ENCODE measurements at places on chromosomes 13 and 19. TPM values are rescaled to one million over a fixed set of nuclear protein-coding genes. Genes with fewer than 3 reads are reported as not detected.

DNA sequence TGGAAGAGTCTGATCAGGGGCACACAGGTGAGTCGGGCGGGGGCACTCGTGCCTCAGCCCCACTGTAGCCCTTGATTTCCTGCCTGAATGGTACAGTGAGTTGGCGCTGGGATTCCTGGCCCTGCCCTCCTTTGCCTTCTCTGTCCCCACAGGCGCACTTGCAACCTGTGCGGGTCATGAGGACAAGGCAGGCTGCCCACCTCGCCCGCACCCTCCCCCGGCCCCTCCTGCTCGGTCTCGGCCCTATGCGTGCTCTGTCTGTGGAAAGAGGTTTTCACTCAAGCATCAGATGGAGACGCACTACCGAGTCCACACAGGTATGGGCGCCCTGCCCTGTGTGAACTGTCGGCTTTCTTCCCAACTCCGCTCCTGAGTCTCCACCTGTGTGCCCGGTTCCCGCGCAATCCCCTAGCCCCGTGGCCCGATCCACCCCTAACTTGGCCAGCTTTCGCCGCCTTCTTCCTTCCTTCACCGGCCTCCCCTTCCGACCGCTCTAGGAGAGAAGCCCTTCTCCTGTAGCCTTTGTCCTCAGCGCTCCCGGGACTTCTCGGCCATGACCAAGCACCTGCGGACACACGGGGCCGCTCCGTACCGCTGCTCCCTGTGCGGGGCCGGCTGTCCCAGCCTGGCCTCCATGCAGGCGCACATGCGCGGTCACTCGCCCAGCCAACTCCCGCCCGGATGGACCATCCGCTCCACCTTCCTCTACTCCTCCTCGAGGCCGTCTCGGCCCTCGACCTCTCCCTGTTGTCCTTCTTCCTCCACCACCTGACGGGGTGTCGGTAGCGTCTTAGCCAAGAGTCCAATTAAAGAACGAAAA lies 1.6 kb upstream of the KMT2B start:
- H3K4me3 ChIP-seq, result peak overlapping the region; percentile 97
- DNase-seq, result no peak
- H3K27ac ChIP-seq, result peak overlapping the region; percentile 90
- peaks cover 8% of the 10 kb centered on the region for H3K36me3 ChIP-seq

Gene CHAF1A
- polyA plus RNA-seq, result 4.8 TPM

DNA sequence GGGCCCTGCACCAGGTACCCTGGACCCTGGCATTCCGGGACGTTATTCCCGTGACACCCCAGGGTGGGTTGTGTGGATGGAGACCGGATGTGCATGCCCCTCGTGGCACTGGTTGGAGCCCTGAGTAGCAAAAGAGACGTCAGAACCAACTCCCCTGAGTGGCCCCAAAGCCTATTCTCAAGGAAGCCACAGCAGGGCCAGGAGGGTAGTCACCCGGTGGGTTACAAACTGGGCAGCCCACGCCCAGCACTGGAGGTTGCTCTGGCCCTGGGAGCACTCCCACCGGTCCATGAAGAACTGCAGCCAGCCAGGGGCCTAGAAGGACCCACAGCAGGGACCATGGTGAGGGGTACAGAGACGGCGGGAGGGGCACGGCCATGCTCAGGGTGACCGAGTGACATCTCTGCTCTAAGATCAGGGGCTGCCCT lies 7.5 kb downstream of the KLF16 start:
- no peak for DNase-seq
- peaks cover 46% of the 10 kb centered on the region for H3K4me1 ChIP-seq
- H3K27ac ChIP-seq, result peak overlapping the region; percentile 91
- H3K27me3 ChIP-seq, result no peaks in the 10 kb centered on the region
- no peaks in the 10 kb centered on the region for H3K36me3 ChIP-seq

GRCh38 chr19:13366529-13367143 lies 139.6 kb downstream of the CACNA1A start:
- no peak for DNase-seq
- no peak overlapping the region for H3K27ac ChIP-seq
- no peaks in the 10 kb centered on the region for H3K4me1 ChIP-seq
- peaks cover 5% of the 10 kb centered on the region for H3K27me3 ChIP-seq

GRCh38 chr13:47478985-47479384 lies 522.1 kb downstream of the SUCLA2 start:
- H3K4me1 ChIP-seq, result no peaks in the 10 kb centered on the region
- no peak for DNase-seq
- no peak overlapping the region for H3K4me3 ChIP-seq
- H3K36me3 ChIP-seq, result no peaks in the 10 kb centered on the region
- no peak overlapping the region for H3K27ac ChIP-seq
- H3K27me3 ChIP-seq, result no peaks in the 10 kb centered on the region

- DNase-seq, result no peak
- H3K27ac ChIP-seq, result no peak overlapping the region
- no peaks in the 10 kb centered on the region for H3K27me3 ChIP-seq
- no peaks in the 10 kb centered on the region for H3K36me3 ChIP-seq
- H3K4me1 ChIP-seq, result no peaks in the 10 kb centered on the region
These were observed 128.2 kb upstream of the ARGLU1 start for GRCh38 chr13:106696140-106696539.

Gene GPC5
- polyA plus RNA-seq, result not detected

Gene ZNF835
- not detected for polyA plus RNA-seq

- H3K4me1 ChIP-seq, result peaks cover 50% of the 10 kb centered on the region
- H3K36me3 ChIP-seq, result peaks cover 8% of the 10 kb centered on the region
- DNase-seq, result peak; percentile 76
- peak overlapping the region; percentile 27 for H3K4me3 ChIP-seq
- H3K27me3 ChIP-seq, result peaks cover 17% of the 10 kb centered on the region
These were observed 67.7 kb upstream of the STARD13 start for GRCh38 chr13:33353210-33353609.

- H3K36me3 ChIP-seq, result no peaks in the 10 kb centered on the region
- no peak overlapping the region for H3K4me3 ChIP-seq
- H3K27me3 ChIP-seq, result peaks cover 4% of the 10 kb centered on the region
- no peak for DNase-seq
- H3K4me1 ChIP-seq, result peaks cover 36% of the 10 kb centered on the region
- H3K27ac ChIP-seq, result no peak overlapping the region
These were observed 1.2 kb downstream of the CTXN1 start for GRCh38 chr19:7924651-7925170.

DNA sequence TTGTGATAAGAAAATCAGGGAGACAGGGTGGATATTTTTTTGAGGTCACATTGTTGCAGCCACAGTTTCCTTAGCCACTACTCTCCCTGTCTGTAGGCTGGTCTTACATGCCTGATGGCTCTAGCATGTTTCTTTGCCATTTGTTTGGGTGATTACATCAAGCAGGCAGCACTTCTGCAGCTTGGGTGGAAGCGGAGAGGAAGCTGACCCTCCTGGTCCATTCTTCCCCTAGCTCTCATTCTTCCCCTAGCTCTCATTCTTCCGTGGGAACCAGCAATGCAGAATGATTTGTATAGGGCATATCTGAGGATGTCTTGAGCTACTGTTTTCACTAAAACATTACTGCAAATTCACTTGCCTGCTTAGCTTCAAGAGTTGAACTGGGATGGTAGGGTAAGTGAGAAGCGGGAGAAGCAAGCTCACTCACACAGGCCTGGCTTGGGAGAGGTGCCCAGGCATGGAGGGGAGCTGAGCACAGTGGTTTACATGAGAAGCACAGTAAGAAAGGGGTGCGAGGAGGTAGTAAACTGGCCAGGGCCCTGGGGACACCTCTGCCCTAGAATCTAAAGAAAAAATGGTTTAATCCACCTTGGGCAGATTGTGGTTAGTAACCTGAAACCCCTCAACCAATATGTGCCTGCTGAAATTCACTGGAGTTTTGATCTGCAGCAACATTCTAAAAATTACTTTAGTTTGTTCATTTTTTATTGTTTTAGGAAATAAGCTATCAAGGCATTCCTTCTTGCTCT lies 538.9 kb downstream of the RFC3 start:
- no peak overlapping the region for H3K27ac ChIP-seq
- H3K36me3 ChIP-seq, result no peaks in the 10 kb centered on the region
- peaks cover 5% of the 10 kb centered on the region for H3K27me3 ChIP-seq
- no peaks in the 10 kb centered on the region for H3K4me1 ChIP-seq

DNA sequence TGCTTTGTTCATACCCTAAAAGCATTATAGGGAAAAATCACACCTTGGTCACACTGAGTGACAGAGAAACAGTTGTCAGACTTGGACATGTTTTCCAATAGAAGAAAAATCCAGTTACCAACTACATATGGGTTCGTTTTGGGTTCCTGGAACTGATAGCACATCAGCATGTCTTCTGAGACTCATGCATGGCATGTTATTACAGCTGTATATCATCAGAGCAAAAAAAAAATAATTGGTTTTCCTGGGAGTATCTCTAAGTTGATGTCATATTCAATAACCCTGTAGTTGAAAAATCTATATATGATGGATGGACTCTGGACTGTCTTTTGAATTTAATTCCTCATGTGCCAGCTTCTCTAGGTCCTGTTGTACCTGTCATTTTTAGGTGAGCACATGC lies 211.6 kb downstream of the DNAJC15 start:
- H3K27ac ChIP-seq, result no peak overlapping the region
- peaks cover under 1% of the 10 kb centered on the region for H3K27me3 ChIP-seq
- peaks cover 2% of the 10 kb centered on the region for H3K4me1 ChIP-seq
- H3K4me3 ChIP-seq, result no peak overlapping the region
- no peaks in the 10 kb centered on the region for H3K36me3 ChIP-seq

- no peaks in the 10 kb centered on the region for H3K27me3 ChIP-seq
- no peak for DNase-seq
- no peak overlapping the region for H3K4me3 ChIP-seq
- H3K27ac ChIP-seq, result no peak overlapping the region
These were observed 416.4 kb downstream of the TSHZ3 start for GRCh38 chr19:30932854-30933253.

DNA sequence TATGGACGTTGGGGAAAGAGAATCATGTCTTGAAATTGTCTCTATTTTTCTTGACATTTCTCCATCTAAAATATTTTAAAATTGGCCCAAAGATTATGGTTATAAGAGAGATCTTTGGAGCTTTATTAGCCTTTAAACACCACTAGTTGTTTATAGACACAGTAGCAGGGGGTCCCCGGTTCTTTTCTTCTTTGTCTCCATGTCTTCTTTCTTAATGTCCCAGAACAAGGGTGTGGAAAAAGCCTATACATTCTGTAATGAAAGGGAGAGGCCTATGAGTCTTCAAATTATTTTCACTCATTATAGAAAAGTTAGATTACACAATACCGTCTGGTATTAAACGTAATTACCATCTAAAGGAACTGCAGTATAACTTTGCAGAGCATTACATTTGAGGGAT lies 300.0 kb downstream of the NALCN start:
- H3K4me3 ChIP-seq, result no peak overlapping the region
- H3K4me1 ChIP-seq, result no peaks in the 10 kb centered on the region
- H3K27ac ChIP-seq, result no peak overlapping the region
- peaks cover 22% of the 10 kb centered on the region for H3K27me3 ChIP-seq
- no peaks in the 10 kb centered on the region for H3K36me3 ChIP-seq
- no peak for DNase-seq

DNA sequence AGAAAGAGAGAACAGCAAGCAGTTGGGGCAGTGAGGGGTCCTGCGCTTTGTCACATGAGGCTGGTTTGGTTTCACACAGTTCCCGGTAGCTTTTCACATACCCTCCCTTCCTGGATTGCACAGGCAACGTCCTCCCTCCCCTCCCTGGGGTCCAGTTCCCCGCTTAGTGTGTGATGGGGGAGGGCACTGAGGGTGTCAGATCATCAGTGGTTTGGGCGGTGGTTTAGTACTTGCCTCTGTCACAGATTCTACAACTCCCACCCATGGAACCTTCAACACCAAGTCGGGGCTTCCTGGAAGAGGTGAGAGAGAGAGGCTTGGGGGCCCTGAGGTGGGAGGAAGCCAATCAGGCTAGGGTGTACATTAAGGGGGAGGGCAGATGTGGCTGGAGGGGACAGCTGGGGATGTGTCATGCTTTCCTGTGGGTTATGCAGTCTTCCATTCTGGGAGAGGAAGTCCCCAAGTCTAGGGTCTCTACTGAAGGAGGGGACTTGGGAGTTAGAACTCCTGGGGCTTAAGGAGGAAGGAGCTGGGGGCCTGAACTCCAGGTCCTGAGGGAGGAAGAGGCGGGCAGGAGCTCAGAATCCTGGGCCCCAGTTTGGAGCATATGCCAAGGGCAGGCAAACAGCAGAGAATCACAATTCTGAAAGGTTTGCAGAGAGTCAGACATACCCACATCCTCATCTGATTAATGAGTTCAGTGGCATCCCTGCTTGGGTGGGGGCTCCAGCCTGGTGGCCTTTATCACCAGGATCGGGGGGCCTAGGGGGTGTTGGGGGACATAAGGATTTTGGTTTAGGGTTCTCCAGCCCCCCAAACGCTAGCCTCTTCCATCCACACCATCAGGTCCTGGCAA lies at the start of gene NKG7:
NKG7 (minus strand) TSS at position 6 of the 856 bp plus-strand sequence. CDS start 119 bp downstream, outside the sequence.
- H3K27me3 ChIP-seq, result no peaks in the 10 kb centered on the region
- peaks cover 7% of the 10 kb centered on the region for H3K4me1 ChIP-seq
- no peak for DNase-seq
- peak within 1 kb of the TSS; percentile 65 for H3K4me3 ChIP-seq

GRCh38 chr13:95793018-95793555 lies 116.1 kb downstream of the DNAJC3 start:
- H3K27me3 ChIP-seq, result no peaks in the 10 kb centered on the region
- no peaks in the 10 kb centered on the region for H3K4me1 ChIP-seq
- no peak overlapping the region for H3K4me3 ChIP-seq
- no peak overlapping the region for H3K27ac ChIP-seq
- peaks cover 22% of the 10 kb centered on the region for H3K36me3 ChIP-seq
- no peak for DNase-seq

- no peak overlapping the region for H3K27ac ChIP-seq
- no peak for DNase-seq
- no peaks in the 10 kb centered on the region for H3K4me1 ChIP-seq
- no peak overlapping the region for H3K4me3 ChIP-seq
- no peaks in the 10 kb centered on the region for H3K36me3 ChIP-seq
These were observed 121.7 kb upstream of the EDNRB start for GRCh38 chr13:78040205-78040830.

Gene RDH8
- polyA plus RNA-seq, result not detected

DNA sequence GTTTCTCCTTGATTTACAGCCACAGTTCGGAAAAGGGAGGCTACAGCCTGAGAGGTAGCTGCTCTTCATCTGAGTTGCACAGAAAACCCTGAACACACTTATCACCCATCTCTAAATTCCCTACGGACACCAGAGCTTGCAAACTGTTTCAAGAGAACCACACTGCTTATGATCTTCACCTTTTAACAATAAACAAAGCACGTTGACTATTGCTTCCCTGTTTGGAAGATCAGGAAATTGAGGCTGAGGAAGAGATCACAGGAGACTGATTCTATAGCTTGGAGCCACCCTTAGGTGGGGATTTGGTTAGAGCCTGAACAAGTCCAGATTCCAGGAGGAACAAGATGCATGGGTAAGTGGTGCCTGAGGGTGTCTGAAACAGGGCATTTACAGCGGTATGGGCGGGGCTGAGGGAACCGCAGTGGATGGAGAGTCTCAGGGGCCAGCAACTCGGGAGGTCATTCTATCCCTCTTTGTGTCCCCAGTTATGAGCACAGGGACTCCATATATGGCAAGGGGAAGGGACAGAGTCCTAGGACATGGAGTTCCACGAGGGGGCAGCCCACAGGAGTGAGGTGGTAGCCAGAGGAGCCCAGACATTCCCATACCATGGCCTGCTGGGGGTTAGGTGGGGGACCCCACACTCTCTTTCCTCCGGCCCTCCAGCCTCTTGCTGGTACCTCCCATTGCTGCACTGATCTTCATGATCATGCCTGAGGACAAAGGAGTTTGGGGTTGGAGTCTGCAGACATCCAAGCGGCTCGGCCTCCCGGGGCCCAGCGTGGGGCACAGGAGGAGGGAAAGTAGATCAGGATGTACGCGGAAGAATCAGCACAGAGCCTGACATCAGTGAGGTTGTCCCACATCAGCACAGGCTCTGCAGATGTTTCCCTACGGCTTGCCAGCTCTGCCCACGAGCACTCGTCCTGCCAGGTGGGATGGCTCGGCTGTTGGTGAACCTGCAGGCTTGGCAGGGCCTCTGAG lies 162.3 kb upstream of the ZNF536 start:
- H3K27me3 ChIP-seq, result peaks cover 6% of the 10 kb centered on the region
- no peaks in the 10 kb centered on the region for H3K36me3 ChIP-seq
- DNase-seq, result no peak
- no peak overlapping the region for H3K27ac ChIP-seq
- H3K4me1 ChIP-seq, result peaks cover 4% of the 10 kb centered on the region

All from naive B cell (primary cell).